ENCODE measurements at places on chromosomes 12 and 14.

- no peak for DNase-seq
These were observed 33.6 kb upstream of the PLEKHA5 start for GRCh38 chr12:19095756-19096480.

DNA sequence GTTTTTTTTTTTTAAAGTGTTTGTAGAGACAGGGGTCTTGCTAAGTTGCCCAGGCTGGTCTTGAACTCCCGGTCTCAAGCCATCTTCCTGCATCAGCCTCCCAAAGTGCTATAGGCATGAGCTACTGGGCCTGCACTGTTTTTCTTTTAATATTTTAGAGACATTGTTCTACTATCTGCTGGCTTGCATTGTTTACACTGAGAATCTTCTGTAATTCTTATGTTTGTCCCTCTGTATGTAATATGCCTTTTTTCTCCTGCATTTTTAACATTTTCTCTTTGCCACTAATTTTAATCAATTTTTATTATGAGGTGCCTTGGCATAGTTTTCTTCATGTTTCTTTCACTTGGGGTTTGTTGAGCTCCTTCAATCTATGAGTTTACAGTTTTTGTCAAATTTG, 15.4 kb upstream of the BCAT1 start:
- no peak for DNase-seq

GRCh38 chr12:77954206-77954555, 123.5 kb downstream of the NAV3 start:
- DNase-seq: no peak

- no peak for DNase-seq
These were observed 208.7 kb downstream of the AEBP2 start for GRCh38 chr12:19647806-19648556.

- DNase-seq: no peak
These were observed 18.0 kb downstream of the CYP46A1 start for GRCh38 chr14:99702115-99702514.

- no peak for DNase-seq
These were observed 16.1 kb downstream of the TAMALIN start for GRCh38 chr12:52022841-52023181.

DNA sequence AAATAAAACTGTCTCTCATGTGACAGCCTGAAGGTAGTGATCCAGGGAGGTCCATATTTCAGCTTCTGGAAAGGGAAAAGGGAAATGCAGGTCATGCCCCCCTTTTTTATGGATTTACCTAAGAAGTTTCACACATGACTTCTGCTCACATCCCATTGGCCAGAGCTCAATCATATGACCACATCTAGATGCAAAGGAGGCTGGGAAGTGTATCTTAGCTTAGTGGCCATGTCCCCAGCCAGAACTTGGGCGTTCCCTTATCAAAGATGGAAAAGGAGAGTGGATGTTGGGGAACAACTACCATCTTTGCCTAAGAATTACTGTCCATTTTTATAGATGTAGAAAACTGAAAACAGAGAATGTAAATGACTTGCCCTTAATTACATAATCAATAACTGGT, 26.5 kb upstream of the CRADD start:
- DNase-seq: no peak
